ENCODE measurements at places on chromosomes 12 and 14.
A peak's percentile ranks its signal among the peaks of the same experiment; 100 is the strongest.

DNA sequence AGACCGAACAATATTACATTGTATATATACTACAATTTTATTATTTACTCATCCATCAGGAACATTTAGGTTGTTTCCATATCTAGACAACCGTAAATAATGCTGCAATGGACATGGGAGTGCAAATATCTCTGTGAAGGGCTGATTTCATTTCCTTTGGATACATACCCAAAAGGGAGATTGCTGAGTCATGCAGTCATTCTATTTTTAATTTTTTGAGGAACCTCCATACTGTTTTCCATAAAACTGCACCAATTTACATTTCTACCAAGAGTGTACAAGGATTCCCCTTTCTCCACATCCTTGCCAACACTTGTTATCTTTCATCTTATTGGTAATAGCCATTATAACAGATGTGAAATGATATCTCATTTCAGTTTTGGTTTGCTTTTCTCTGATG is 84.7 kb downstream of the SLC41A2 start:
- no peak overlapping the region for H3K4me3 ChIP-seq
- DNase-seq, result no peak
- no peaks in the 10 kb centered on the region for H3K36me3 ChIP-seq
- no peaks in the 10 kb centered on the region for H3K4me1 ChIP-seq
- no peak overlapping the region for H3K27ac ChIP-seq

- no peak overlapping the region for H3K27ac ChIP-seq
- H3K4me3 ChIP-seq, result no peak overlapping the region
- no peak for DNase-seq
- no peaks in the 10 kb centered on the region for H3K4me1 ChIP-seq
Measured at GRCh38 chr12:66352197-66352596, 49.9 kb downstream of the HELB start.

- no peak overlapping the region for H3K4me3 ChIP-seq
- DNase-seq, result no peak
- no peaks in the 10 kb centered on the region for H3K4me1 ChIP-seq
- H3K27me3 ChIP-seq, result no peaks in the 10 kb centered on the region
- H3K36me3 ChIP-seq, result no peaks in the 10 kb centered on the region
Measured at GRCh38 chr14:32629236-32629635, 300.1 kb downstream of the AKAP6 start.

- H3K27ac ChIP-seq, result no peak overlapping the region
- H3K36me3 ChIP-seq, result no peaks in the 10 kb centered on the region
- H3K4me3 ChIP-seq, result no peak overlapping the region
- H3K4me1 ChIP-seq, result no peaks in the 10 kb centered on the region
- no peaks in the 10 kb centered on the region for H3K27me3 ChIP-seq
Measured at GRCh38 chr12:104680070-104680469, 223.3 kb downstream of the CHST11 start.

- H3K27me3 ChIP-seq, result no peaks in the 10 kb centered on the region
- H3K36me3 ChIP-seq, result no peaks in the 10 kb centered on the region
- no peak for DNase-seq
- H3K4me1 ChIP-seq, result peaks cover 10% of the 10 kb centered on the region
Measured at GRCh38 chr12:6958609-6959057, 7.5 kb downstream of the PTPN6 start.

DNA sequence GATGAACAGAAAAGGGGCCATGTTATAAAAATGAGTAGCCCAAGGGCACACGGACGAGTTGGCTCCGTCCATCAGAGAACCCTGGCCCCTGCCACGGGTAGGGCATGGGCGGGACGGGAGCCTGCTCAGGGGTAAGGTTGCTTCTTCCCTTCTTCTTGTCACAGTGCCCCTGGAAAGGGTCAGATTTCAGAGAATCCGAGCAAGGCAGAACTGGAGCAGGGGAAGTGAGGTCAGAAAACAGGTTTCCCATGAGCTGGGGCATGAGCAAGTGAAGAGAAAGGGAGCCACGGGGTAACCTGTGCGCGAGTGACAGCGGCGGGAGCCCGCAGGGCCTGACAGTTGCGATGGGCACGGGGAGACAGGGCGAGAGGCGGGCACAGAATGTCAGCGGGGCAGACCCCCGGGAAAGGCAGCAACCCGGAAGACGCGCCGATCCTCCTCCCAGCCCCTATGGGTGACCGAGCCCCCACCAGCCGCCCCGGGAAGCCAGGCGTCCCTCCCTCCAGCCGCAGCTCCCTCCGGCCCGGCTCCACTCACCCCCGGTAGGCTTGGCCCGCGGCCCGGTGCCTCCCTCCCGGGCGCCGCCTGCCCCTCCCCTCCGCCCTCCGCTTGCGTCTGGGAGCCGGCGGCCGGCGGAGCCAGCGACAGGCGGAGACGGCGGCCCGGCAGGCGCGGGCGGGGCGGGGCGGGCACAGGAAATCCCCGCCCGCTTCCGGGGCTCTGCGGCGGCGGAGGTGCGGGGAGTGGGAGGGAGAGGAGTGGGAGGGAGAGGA is at the start of gene ZNF641:
Gene ZNF641, minus strand, starts transcription at position 671 of the 773 bp plus-strand sequence. CDS start 2,829 bp downstream, outside the sequence.
- H3K27me3 ChIP-seq, result no peaks in the 10 kb centered on the region
- peak within 1 kb of the TSS; percentile 97 for H3K27ac ChIP-seq
- H3K4me1 ChIP-seq, result peaks cover 18% of the 10 kb centered on the region
- H3K36me3 ChIP-seq, result peaks cover 27% of the 10 kb centered on the region
